Activated naive CD4-positive, alpha-beta T cell treated with anti-CD3 and anti-CD28 coated beads, Interleukin-2, amount 10 ng/mL, durations not matched to agents 7 days and 5 days (primary cell): ENCODE measurements at places on chromosomes 11 and 22.
A peak's percentile ranks its signal among the peaks of the same experiment; 100 is the strongest.

- DNase-seq: no peak
Observed at GRCh38 chr11:30111786-30112185, 95.0 kb upstream of the KCNA4 start.

DNA sequence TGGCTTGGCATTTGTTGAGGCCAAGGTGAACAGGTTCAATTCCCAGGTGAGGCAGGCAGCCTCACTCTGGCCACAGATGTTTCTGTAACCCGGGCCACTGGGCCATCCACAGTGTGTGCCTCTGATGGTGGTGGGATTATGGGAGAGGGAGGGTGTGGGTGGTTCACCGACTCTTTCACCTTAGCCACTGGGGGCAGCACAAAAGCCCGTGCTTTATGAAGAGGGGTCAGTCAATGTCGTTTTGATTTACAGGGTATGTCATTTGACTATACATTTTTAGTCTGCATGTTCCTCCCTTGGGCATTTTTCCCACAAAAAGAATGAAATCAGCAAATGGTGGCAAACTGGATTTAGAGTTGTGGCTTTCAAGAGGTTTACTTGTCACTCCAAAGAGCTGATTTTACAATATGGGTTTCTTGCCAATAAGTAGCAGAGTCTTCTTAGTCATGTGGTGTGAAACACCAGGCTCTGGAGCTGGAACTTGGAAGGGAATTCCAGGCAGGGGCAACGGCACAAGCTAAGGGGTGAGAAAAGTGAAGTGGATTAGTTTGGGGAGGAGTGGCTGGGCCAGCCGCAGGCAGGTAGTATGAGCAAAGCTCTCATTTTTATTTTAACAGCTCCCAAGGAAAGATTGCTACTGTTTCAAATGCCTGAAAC, 217.8 kb upstream of the ZBED5 start:
- DNase-seq: no peak

GRCh38 chr11:125379981-125380380, 116.1 kb downstream of the FEZ1 start:
- no peak for DNase-seq

- no peak for DNase-seq
Observed at GRCh38 chr11:693415-693831, 1.6 kb downstream of the DEAF1 start.

- DNase-seq: no peak
Observed at GRCh38 chr11:122235615-122236014, 119.6 kb upstream of the BLID start.

GRCh38 chr22:44360668-44361381, 48.1 kb upstream of the SHISAL1 start:
- DNase-seq: peak; percentile 3

DNA sequence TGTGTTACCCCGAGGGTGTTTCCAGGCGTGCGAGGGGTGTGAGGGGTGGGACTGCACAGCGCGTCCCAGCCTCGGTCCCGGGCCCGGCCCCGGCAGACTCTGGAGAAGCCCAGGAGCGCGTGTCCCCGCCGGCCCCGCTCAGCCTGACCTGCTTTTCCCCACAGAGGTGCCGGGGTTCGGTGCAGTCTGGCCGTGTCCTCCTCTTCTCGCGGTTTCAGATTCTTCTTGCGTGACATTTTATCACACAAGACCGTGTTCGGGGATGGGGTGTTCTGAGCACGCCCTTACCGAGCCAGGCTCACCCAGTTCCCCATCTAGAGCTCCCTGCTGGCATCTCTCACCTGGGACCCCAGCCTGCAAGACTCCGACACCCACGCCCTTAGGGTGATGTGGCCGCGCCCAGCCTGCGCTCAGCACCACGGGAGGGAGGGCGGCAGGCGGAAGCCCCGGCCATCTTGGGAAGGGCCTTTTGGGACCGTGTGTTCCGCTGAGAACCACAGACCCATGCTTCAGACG, 775.6 kb downstream of the BRD1 start:
- no peak for DNase-seq

DNA sequence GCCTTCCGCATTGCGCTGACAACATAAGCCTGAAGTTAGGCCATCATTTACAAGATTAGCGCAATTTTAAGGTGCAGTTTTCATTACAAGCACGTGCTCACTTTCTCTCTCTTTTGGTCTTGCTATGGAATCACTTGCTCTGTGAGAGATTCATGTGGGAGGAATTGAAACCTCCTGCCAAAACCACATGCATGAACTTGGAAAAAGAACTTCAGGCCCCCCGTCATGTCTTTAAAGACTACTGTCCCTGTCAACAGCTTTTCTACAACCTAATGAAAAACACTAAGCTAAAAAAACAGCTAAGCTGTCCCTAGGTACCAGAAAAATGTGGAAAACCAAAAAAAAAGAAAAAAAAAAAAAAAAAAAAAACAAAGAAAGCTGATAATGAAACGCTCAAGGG, 1707.6 kb upstream of the RAG2 start:
- no peak for DNase-seq

GRCh38 chr22:30305906-30306626, 16.8 kb upstream of the CASTOR1 start:
- peak; percentile 59 for DNase-seq

GRCh38 chr11:8097062-8097461, 16.1 kb downstream of the TUB start:
- no peak for DNase-seq

- no peak for DNase-seq
Observed at GRCh38 chr11:78350646-78351165, 66.9 kb downstream of the GAB2 start.

GRCh38 chr11:14224395-14224794, 134.6 kb downstream of the RRAS2 start:
- no peak for DNase-seq

- DNase-seq: no peak
Observed at GRCh38 chr11:121270001-121270678, 22.4 kb upstream of the SC5D start.

GRCh38 chr22:44347549-44347948, 34.8 kb upstream of the SHISAL1 start:
- DNase-seq: no peak

- DNase-seq: peak; percentile 59
Observed at GRCh38 chr11:122863704-122864326, 18.7 kb upstream of the JHY start.

DNA sequence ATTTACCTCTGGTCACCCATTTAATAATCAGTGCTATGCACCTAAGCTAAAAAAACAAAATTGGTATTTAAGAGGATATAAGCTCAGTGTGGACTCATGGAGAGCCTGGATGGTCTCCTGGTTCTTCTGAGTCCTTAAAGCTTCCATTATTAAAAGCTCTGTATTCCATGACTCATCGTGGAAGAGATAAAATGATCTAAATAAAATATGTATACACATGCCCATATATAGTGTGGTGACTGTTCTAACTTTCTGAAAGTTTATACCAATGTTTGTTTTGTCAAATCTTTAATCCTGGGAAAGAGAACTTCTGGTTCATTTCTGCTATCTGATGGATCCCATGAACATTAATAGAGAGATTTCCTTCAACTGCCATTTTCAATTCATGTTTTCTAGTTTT, 375.9 kb downstream of the GUCY1A2 start:
- no peak for DNase-seq

- DNase-seq: no peak
Observed at GRCh38 chr22:47724751-47725150, 962.3 kb downstream of the TBC1D22A start.

- DNase-seq: no peak
Observed at GRCh38 chr11:128532572-128533091, 54.7 kb downstream of the ETS1 start.

DNA sequence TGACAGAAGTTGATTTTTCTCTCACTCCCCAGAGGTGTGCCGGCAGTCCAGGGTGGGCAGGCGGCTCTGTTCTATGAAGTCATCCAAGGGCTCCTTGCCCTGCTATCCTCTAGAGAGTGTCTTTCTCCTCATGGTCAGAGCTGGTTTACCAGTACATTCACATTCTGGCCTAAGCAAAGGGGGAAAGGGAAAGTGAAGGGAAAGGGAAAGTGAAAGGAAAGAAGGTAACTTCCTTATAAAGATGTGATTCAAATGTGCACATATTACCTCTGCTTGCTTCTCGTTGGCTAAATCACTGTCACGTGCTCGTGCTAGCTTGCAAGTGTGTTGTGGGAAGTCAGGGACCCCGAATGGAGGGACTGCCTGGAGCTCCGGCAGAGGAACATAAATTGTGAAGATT, 2.9 kb upstream of the HTATIP2 start:
- DNase-seq: peak; percentile 61
